Activated CD4-positive, alpha-beta T cell treated with anti-CD3 and anti-CD28 coated beads, Interleukin-2, amount 10 ng/mL, durations not matched to agents 7 days and 5 days (primary cell): ENCODE measurements at places on chromosomes 5 and 9. TPM values are rescaled to one million over a fixed set of nuclear protein-coding genes. Genes with fewer than 3 reads are reported as not detected.

DNA sequence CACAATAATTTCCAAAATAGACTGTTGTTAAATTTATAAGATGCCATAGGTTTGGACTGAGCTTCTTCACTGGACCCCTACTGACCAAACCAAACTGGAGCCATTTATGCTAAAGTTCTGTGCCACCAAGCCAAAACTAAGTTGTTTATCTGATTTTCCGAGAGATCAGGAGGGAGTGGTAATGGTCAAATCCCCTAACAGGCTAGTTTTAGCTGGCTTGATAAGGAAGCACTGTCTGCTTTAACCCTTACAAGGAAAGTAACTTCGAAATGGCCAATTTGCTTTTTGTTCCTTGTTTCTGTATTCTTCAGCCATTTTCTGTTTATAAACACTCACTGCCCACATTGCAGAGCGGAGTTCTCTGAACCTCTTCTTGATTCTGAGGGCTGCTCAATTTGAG, 246.8 kb upstream of the TUT7 start:
- H3K36me3 ChIP-seq, result no peaks in the 10 kb centered on the region
- no peaks in the 10 kb centered on the region for H3K4me1 ChIP-seq
- DNase-seq, result no peak

DNA sequence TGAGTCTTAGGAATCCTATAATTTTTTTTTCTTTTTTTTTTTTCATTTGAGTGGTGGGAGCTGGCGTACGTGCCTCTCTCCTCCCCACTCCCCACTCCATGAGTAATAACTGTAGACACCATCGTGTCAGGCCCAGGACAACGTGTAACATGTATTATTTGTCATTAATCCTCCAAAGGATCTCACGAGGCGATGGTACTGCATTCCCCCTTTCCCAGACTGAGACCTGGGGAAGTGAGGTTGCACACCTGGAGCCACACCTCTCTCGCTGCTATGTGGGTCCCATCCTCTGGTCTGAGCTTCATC, 6.1 kb upstream of the IER5L start:
- no peaks in the 10 kb centered on the region for H3K27me3 ChIP-seq
- H3K27ac ChIP-seq, result no peak overlapping the region
- no peak for DNase-seq
- no peaks in the 10 kb centered on the region for H3K36me3 ChIP-seq
- peaks cover 9% of the 10 kb centered on the region for H3K4me1 ChIP-seq
- H3K4me3 ChIP-seq, result no peak overlapping the region

- H3K36me3 ChIP-seq, result no peaks in the 10 kb centered on the region
- H3K27me3 ChIP-seq, result peaks cover 3% of the 10 kb centered on the region
- H3K27ac ChIP-seq, result no peak overlapping the region
- no peak overlapping the region for H3K4me3 ChIP-seq
Observed at GRCh38 chr5:66872736-66873331, 276.6 kb downstream of the MAST4 start.

DNA sequence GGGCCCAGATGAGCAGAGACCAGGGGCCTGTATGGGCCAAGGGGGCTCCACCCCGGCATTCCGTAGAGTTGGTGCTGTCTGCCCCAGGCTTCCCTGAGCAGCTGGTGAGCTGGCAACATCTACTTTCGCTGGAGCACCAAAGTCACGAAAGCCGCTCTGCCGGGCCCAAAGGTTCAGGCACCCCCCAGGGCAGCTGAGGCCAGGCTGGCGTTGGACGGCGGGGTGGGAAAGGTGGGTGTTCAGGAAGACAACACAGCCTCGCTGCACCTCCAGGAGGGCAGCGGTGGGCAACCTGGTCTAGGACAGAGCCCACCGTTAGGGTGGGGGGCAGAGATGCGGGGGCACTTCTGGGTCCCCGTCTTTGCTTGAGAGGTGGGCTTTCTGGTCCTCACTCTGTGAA, 30.1 kb upstream of the TMEM250 start:
- no peaks in the 10 kb centered on the region for H3K4me1 ChIP-seq
- H3K4me3 ChIP-seq, result no peak overlapping the region
- DNase-seq, result no peak
- no peaks in the 10 kb centered on the region for H3K27me3 ChIP-seq

GRCh38 chr5:58770136-58770535, 187.3 kb downstream of the RAB3C start:
- H3K4me3 ChIP-seq, result no peak overlapping the region
- H3K27me3 ChIP-seq, result peaks cover 11% of the 10 kb centered on the region
- DNase-seq, result no peak

Gene TMEM252
- not detected for total RNA-seq

Gene NUTM2F
- total RNA-seq, result not detected

- H3K27me3 ChIP-seq, result no peaks in the 10 kb centered on the region
- no peak for DNase-seq
- H3K4me3 ChIP-seq, result no peak overlapping the region
Observed at GRCh38 chr9:74036549-74037231, 460.4 kb upstream of the RORB start.

Gene PRSS3
- total RNA-seq, result not detected

DNA sequence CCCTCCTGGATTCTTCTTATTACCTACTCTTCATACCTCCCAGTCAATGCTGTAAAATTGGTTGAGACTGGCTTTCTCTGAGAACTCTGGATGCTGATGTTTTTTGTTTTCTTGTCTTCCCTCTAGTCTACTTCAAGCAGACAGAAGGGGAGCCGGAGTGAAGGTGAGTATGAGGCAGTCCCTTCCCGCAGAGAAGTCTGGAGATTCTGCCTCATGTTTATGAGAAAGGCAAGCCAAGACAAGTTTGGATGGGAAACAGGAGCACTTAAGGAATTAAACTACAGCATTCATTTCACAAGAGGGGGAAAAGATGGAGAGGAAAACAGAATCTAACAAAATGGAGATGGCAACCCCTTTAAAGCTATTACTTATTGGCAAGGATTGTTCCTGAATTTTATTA, 246.1 kb downstream of the TRIM32 start:
- no peak for DNase-seq
- H3K27me3 ChIP-seq, result no peaks in the 10 kb centered on the region
- no peak overlapping the region for H3K4me3 ChIP-seq
- no peaks in the 10 kb centered on the region for H3K4me1 ChIP-seq
- no peaks in the 10 kb centered on the region for H3K36me3 ChIP-seq

Gene ABO
- 0.27 TPM for total RNA-seq
